Activated CD8-positive, alpha-beta memory T cell treated with anti-CD3 and anti-CD28 coated beads, Interleukin-2, amount 50 U/mL, for 4 hours (primary cell): ENCODE measurements at places on chromosomes 6 and 20.

- no peak for DNase-seq
Observed at GRCh38 chr20:51837436-51837835, 35.1 kb upstream of the SALL4 start.

DNA sequence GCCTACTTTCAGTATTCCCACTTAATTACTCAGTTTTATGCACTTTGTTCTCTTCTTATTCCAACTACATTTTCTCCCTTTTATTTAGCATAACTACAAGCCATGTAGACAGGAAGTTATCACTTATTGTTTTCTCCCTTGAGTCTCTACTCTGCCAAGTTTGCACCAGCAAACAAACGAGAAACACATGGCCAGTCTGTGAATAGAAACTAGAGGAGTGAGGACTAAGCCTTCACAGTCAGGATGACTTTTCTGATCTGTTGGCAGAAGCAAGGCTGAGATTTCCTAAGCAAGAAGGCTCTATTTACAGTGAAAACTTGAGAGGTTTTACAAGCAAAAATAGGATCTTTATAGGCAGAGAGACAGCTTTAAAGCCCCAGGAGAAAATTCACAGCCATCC, 69.8 kb upstream of the TINAG start:
- no peak for DNase-seq

GRCh38 chr6:159059141-159059540, 14.3 kb upstream of the TAGAP start:
- DNase-seq: no peak

DNA sequence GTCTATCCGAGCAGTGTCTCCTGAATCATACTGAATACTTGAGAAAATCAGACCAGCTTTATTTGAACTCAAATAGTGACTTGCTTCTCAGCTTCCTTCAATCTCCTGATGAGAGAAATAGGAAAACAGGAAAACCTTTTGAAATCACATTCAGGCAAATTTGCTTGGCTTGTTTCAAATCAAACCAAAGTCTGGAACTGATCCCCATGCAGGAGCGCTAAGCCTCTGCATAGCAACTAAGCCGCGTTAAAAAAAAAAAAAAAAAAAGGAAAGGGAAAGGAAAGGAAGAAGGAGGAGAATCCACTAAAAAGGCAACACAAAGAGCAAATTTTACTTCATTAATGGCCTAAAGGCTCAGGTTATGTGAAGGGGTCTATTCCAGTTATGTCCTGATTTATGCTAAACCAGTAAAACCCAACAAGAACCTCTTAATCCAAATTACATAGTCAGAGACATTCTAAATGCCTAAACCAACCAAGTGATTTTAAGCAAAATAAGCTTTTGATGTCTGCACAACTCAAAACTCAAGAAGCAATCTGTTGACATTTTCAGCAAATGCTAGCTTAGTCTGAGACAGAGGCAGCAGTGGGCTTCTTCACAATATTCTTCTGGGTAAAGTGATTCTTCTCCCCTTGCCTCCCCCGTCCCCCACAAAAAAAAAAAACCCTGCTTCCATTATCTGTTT, 112.5 kb downstream of the SOBP start:
- DNase-seq: no peak

DNA sequence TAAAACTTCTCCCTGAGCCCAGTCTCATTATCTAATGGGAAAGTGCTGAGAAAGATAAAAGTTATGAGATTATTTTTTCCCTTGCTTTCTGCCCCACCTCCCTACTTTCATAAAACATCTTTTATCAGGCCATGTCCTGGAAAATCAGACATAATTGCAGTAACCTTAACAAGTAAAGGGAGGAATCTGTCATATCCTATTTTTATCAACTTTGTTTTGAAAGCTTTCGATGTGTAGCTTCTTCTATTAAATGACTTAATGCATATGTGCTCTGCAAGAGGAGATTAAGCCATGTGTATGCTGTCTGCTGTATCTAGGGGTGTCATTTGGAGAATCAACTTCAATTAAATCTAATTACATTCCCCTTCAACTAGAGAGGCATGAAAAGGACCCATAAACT, 408.9 kb downstream of the CBLN4 start:
- no peak for DNase-seq

GRCh38 chr6:91904586-91905164, 1317.8 kb upstream of the MAP3K7 start:
- no peak for DNase-seq

GRCh38 chr6:163828038-163828795, 413.7 kb downstream of the QKI start:
- no peak for DNase-seq

GRCh38 chr6:80388507-80388906, 282.0 kb downstream of the BCKDHB start:
- no peak for DNase-seq

DNA sequence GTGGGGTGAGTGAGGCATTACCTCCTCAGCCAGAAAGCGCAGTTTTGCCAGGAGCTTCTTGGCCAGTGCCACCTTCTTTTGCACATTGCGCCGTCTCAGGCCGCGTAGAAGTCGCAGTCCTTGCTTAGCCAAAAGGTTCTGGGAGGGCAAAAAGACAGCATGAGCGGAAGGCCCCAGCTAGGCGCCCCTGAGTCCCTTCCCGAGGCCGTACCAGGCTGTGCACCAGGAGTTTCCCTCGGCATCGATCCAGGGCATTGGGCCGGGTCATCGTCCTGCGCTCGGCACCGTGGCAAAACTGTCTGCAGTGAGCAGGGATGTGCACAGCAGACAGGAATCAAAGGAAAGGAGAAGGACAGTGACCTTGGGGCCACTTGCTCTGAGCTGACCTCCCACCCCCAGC, 20.2 kb upstream of the SPAG4 start:
- no peak for DNase-seq

DNA sequence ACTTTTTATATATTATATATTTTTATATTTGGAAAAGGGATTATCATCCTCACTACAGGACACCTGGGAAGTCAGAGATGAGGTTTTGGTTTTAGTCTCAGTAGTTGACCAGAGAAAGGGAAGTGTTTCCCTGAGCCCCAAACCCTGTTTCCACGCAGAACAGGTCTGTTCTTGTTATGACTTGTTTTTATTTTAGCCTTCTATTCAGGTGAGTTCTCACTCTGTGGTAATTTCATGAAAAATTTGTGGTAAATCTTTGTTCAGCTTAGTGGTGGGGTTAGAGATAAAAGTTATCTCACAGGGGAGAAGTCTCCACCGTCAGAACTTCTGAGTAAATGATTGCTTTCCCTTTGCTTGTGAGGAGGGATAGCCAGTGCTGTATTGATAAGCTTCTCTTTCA, 224.9 kb downstream of the FARS2 start:
- DNase-seq: no peak

DNA sequence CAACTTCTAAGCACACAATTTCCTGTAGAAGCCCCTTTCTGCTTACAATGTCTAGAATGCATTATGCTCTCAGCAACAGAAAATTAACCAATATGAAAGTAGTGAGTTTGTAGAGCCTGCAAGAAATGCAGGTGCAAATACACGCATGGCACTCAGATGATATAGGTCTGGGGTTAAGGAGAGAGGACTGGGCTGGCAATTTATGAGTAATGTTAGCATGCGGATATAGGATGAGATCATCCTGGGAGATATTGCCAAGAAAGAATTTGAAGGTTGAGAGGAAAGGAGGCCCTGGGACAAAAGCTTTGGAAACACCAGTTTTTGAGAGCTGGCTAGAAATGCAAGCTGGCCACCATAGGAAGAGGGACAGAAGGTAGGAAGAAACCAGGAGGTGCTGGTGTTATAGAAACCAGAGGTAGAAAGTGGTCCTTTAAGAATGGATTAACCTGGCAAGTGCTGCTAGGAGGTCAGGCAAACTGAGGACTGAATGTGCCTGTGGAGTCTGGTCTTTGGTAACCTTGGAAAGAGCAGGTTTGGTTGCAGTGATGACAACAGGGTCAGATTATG, 183.2 kb upstream of the MYLIP start:
- no peak for DNase-seq

DNA sequence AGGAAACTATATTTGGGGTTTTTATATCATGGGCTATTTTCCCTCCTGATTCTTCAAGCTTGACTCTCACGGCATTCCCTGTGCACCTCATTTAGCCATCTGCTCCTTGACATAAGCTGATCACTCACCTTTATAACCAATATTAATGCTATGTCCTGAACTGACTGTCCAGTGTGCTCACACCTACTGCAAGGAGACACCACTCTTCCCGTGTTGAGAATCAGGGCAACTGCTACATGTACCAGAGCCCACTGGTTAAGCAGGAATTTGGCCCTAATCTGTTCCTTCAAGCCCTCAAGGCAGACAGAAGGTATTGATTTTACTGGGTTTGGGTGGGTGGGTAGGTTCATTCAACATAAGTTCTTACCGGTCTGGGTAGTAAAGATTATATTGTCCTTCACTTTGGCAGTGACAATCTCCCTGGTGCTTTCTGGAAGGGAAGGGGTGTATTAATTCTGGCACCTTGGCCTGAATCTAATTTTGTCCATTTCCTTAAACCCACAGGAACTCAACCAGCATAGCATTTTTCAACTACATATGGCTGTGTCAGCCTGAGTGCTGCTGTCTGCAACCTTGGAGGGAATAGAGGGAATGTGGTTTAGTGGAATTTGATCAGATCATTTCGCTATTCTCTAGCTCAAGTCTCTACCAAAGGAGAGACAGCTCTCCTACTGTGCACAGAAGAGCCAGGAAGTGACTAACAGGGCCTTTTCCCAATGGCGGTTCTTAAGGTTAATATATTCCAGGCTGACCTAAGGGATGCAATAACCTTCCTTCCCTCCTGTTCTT, 293.2 kb downstream of the BTBD9 start:
- no peak for DNase-seq

DNA sequence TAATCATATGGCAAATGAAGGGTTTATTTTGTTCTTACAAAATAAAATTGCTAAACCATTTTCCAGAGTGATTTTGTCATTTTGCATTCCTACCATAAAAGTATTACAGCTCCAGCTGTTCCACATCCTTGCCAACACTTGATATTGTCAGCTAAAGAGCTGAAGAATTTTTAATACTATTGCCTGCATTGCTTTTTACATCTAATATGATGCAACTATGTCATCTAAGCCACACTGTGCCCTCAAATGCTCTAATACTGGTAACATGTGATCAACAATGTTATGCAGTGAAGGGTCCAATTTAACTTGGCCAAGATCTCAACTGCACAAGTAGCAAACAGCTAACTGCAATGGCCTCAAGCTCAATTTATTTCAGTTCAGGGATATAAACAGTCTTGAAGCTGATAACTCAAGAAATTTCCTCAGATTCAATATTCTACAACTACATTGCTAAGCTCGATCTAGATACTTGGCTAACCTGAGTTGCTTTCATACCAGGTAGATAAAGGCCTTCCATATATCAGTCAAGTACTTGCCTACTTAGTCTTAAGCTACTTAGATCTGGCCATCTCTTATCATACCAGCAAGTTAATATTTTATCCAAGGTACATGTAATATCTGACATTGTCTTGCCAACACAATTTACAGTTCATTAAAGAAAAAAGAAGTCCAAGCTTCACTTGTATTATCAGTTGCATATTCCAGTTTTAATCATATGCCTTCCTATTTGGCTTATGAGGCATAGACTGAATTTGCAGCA, 17.0 kb downstream of the AKIRIN2 start:
- DNase-seq: no peak

DNA sequence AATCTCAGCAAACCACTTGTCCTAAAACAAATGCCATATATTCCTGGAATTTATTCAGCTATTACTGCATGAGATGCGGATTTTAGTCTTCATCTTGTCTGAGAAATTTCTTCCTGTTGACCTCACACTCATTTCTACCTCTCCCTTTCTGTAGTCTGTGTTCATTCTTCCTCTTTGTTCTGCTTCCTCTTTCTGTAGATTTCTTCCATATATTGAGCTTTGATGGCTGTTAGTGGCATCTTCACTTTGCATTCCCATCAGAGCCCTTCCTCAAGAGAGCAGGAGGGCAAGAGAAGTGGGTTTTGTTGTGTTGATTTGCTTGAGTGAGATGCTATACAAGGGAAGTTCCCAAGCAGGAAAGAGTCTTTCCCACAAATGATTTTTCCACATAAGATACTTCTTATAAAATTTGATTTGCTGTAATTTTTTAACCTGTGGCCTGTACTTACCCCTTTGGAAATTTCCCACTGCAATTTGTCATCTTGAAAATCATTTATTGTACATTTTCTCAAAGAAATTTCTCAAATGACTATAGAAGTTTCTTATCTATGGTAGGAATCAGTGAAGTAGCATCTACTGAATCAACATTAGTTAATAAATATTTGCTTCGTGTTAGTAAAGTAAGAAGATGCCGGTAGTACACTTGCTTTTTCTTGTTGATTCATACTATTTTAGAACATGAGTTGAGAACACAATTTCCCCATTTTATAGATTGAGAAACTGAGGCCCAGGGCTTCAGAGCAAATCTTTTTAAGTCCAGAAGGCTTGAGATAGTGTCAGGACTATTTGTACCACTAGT, 43.8 kb downstream of the MAP3K4 start:
- no peak for DNase-seq

DNA sequence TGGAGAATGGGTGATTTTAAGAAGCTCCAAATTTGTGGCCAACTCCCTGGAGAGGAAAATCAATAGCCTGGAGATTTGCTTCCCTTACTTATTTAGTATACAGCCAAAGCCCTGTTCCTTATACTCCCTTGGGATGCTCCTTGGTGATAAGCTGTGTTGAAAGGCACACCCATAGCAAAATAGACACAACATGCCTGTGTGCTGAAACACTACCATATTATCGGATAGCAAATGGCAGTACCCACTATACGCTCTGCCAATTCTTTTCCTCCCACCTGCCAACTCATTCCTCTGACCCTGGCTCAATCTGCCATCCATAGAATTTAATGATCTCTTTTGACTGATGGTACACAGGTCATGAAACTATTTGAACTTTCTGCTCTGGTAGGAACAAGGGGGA, 98.2 kb downstream of the CLIC5 start:
- DNase-seq: no peak

DNA sequence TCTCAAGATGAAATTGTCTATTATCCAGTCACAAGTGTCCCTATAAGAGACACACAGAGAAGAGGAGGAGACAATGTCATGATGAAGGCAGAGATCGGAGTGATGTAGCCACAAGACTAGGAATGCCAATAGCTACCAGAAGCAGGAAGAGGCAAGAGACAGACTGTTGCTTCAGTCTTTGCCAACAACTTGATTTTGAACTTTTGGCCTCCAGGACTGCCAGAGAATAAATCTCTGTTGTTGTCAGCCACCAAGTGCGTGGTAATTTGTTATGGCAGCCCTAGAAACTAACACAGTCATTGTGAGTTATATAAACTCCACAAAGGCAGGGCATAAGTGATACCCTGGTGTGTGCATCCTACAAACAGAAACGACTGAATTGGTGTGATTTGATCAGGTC, 517.0 kb downstream of the BTBD3 start:
- no peak for DNase-seq

- DNase-seq: no peak
Observed at GRCh38 chr6:27532820-27533538, 60.1 kb upstream of the ZNF184 start.
